Neuronal stem cell (in vitro differentiated cells): ENCODE measurements at places on chromosomes 7 and 10.

DNA sequence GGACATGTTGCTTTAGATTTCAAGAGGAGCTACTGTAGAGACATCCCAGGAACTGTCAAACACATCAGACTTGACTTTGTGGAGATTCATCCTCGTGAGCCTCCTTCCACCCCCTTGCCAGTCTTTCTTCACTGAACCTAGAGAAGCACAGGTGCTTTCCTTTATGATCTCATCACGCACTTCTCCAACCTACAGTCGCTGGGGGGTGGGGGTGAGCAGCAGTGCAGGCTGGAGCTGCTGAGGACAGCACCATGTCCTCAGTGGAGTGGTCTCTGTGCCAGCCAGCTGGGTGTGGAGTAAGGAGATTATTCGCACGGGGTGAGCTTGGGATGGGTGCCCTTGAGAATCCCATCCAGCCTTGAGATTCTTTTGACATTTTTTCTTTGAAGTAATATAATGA, 88.1 kb downstream of the VOPP1 start:
- H3K36me3 ChIP-seq: peaks cover 53% of the 10 kb centered on the region
- H3K4me1 ChIP-seq: peaks cover 8% of the 10 kb centered on the region
- H3K27ac ChIP-seq: no peak overlapping the region
- DNase-seq: no peak

DNA sequence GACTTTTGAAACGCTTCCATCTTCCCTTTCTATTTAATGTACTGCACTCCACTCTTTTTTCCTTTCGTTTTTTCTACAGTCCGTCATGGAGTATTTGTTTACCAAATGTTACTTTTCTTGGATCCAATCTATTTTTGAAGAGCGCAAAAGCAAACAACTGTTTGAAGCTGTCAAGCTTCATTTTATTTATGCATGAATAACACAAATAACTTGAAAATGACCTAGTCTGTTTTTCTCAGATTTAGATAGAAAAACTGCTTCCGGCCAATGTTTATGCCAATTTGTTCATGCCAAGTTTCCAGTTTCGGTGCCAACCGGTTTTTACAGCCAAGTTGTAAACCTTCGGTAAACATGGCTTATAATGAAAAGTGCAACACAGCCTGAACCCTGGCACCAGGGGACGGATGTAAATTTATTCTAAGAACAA, 150.9 kb upstream of the KLF6 start:
- no peaks in the 10 kb centered on the region for H3K36me3 ChIP-seq
- H3K4me1 ChIP-seq: no peaks in the 10 kb centered on the region
- no peaks in the 10 kb centered on the region for H3K27me3 ChIP-seq
- DNase-seq: no peak
- no peak overlapping the region for H3K4me3 ChIP-seq

DNA sequence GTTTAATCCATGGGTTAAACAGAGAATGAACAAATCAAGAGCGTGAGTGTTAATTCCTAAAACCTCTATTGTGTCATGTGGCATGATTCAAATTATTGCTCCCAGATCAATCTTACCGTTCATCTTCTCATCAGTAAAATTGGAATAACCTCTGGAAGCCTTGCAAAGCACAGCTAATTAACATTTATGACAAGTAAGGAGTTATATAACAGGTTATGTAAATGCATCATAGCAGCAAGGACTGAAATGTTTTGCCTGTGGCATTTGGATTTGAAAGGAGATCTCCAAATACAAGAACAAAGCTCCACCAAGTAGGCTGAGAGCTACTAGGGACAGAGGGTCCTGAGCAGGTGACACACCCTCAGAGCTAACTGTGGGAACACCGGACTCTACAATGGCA, 502.9 kb upstream of the CELF2 start:
- no peaks in the 10 kb centered on the region for H3K36me3 ChIP-seq
- H3K4me1 ChIP-seq: no peaks in the 10 kb centered on the region
- no peak overlapping the region for H3K27ac ChIP-seq
- H3K27me3 ChIP-seq: no peaks in the 10 kb centered on the region

DNA sequence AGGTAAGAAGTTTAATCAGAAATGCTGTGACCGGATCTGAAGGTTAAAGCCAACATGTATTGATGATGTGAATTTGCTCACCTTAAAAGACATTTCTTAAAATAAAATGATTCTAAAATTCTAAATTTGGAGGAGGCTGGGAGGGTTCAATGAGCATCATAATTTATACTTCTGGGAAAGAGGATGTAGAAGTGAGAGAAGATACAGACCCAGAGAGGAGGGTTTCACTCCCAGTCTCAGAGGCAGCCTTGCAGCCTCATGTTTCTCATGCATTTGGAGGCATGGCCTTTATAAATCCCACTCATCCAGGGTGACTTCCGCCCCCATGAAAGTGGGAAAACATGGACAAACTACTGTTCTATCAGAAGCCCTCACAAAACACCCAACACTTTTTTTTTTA, 305.6 kb upstream of the PITRM1 start:
- no peaks in the 10 kb centered on the region for H3K36me3 ChIP-seq
- no peak overlapping the region for H3K4me3 ChIP-seq
- H3K27ac ChIP-seq: no peak overlapping the region
- no peak for DNase-seq
- H3K4me1 ChIP-seq: peaks cover 10% of the 10 kb centered on the region

GRCh38 chr10:132465193-132465888, 68.3 kb downstream of the PWWP2B start:
- DNase-seq: no peak
- H3K27ac ChIP-seq: no peak overlapping the region
- H3K4me3 ChIP-seq: no peak overlapping the region
- peaks cover 5% of the 10 kb centered on the region for H3K27me3 ChIP-seq
- peaks cover 2% of the 10 kb centered on the region for H3K4me1 ChIP-seq

GRCh38 chr7:51034521-51035264, 252.0 kb upstream of the GRB10 start:
- H3K36me3 ChIP-seq: no peaks in the 10 kb centered on the region
- no peak overlapping the region for H3K27ac ChIP-seq
- H3K4me1 ChIP-seq: peaks cover 4% of the 10 kb centered on the region
- H3K4me3 ChIP-seq: no peak overlapping the region
- no peaks in the 10 kb centered on the region for H3K27me3 ChIP-seq
- DNase-seq: no peak

GRCh38 chr7:150961510-150962289, 16.4 kb downstream of the KCNH2 start:
- no peak overlapping the region for H3K4me3 ChIP-seq
- no peaks in the 10 kb centered on the region for H3K36me3 ChIP-seq
- no peak overlapping the region for H3K27ac ChIP-seq
- H3K27me3 ChIP-seq: no peaks in the 10 kb centered on the region
- H3K4me1 ChIP-seq: peaks cover 22% of the 10 kb centered on the region

GRCh38 chr7:22683379-22683778, 43.6 kb upstream of the IL6 start:
- H3K27me3 ChIP-seq: no peaks in the 10 kb centered on the region
- H3K4me3 ChIP-seq: no peak overlapping the region
- DNase-seq: no peak
